ENCODE measurements at places on chromosomes 3 and 15. TPM values are rescaled to one million over a fixed set of nuclear protein-coding genes. Genes with fewer than 3 reads are reported as not detected.

The PLA2G4E gene
- not detected for polyA plus RNA-seq

The PYGO1 gene
- 3.5 TPM for polyA plus RNA-seq

The GTF2A2 gene
- 253 TPM for polyA plus RNA-seq

The SNRPN gene
- 258 TPM for polyA plus RNA-seq

The NDUFB5 gene
- 107 TPM for polyA plus RNA-seq
